ENCODE measurements at places on chromosomes 6 and 20.

- no peak for DNase-seq
Observed at GRCh38 chr6:35183935-35184334, 29.8 kb upstream of the SCUBE3 start.

DNA sequence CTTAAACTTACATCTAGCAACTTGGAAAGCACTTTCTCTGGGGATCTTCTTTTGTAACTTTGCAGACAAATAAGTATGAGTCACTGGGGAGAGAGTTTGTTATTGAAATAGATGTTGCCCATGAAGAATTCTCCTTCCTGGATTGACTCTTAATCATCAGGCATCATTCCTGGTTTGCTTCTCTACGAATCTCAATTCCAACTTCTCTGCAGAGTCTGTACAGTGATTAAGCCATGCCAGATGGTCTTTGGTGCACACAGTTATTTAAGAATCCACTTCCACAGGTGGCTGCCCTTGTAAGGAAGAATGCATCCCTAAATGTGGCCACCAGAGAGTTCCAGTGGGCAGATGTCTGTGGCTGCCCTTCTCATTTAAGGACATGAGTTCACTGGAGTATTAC is 25.7 kb downstream of the MYCT1 start:
- DNase-seq = no peak

GRCh38 chr6:150844371-150844770 is 21.1 kb upstream of the MTHFD1L start:
- no peak for DNase-seq

GRCh38 chr20:47125758-47126591 is 230.5 kb downstream of the ZMYND8 start:
- no peak for DNase-seq

- peak; percentile 41 for DNase-seq
Observed at GRCh38 chr20:11918391-11918845, 725 bp downstream of the BTBD3 start.

DNA sequence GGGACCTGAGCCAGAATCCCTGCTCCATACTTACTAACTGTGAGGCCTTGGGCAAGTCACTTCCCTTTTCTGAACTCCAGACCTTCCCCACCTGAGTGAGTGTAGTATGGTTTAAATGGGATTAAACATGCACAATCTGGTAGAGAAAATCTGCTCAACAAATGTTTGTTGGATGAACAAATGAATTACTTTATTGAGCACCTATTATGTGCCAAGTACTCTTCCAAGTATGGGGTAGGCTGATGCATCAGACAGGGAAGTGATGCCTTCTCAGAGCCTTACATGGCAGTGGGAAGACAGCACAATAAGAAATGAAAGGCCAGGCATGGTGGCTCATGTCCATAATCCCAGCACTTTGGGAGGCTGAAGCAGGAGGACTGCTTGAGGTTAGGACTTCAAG is 15.0 kb upstream of the LBP start:
- DNase-seq = no peak

GRCh38 chr20:21394551-21394950 is 2.8 kb downstream of the NKX2-4 start:
- DNase-seq = no peak

DNA sequence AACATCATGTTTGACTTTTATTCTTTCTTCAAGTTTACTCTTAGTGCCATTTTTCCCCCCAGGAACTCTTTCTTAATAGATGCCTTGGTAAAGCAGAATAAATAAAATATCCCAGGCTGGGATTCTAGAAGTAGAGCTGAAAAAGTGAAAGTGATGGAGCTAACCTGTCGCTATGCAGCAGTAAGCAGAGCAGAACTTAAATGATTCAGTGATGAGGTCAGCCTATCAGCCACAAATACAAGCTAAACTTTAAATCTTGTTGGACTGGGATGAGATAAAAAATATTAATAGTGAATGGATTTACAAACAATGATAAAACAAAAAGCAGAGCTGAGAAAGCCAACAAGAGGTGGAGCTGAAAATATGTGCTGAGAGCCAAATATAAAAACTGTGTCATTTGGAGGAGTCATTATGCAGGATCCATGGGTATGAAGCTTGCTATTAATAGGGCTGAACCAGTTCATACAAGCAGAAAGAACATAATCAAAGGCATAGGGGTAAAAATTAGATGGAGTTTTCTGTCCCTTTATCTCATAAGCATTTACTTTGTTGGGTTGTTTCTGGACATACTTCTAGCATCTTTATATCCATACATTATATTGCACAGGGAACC is 877.8 kb downstream of the EPHA7 start:
- no peak for DNase-seq

DNA sequence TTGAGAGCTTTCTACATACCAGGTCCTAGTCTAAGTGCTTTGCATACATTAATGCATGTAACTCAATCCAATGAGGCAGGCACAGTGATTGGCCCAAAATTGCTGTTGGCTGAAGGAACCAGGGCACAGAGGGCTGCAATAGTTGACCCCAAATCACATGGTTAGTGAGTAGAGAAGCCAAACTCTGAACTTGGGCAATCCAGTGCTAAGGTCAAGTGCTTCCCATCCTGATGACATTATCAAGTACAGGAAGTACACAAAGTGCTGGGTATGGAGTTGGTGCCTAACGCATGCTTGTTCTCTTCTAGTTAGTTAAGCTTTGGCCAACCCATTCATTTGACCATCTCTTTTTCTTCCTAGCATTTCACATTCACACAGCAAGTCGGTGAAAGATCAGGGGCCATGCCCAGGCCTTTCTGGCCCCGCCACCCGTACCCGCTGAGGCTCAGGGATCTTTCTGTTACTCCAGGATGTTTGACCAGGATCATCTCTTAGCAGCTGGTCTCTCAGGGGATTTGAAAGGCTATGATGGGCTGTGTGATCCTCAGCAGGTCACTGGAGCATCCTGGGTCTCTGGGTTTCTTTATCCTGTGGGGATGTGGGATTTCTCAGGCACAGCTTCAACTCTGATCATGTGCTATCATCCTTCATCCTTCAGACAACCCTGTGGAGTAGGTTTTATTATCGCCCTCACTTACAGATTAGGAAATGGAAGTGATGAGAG is 7.0 kb downstream of the KCNB1 start:
- DNase-seq = no peak

DNA sequence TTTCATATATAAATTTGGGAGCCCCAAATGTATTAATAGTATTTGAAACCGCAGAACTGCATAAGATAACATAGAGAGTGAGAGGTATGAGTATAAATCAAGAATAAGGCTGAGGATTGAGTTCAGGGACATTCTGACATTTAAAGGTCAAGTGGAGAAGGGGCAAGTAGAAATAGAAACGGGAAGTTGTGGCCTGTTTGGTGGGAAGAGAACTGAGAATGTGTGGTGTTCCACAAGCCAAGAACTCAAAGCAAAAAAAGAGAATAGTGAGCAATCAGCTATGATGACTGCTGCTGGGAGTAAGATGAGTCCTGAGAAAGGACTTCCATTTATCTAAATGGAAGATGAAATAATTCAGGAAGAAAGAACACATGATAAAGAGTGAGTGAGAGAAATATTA is 418.4 kb downstream of the CD109 start:
- no peak for DNase-seq

DNA sequence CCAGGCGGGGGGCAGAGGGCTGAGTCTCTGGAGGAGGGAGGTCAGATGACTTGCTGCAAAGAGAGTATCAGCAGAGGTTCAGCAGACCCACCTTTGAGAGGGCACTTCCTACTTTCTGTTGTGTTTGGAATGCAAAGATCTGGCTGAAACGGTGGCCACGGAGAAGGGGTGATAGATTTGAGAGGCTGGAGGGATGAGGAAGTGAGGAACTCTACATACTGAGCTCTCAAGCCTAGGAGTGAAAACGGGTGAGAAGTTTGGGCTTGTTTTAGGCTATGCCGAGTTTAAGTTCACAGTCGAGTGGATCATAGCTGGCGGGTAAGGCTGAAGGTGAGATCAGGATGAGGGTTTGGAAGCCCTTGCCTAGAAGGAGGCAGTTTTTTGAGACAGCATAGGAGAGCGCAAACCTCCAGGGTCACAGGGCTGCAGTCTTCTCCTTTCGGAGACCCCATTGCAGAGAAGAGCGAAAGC is 477 bp upstream of the ITPA start:
- no peak for DNase-seq

- DNase-seq = no peak
Observed at GRCh38 chr20:43825051-43825402, 89.6 kb upstream of the TOX2 start.

DNA sequence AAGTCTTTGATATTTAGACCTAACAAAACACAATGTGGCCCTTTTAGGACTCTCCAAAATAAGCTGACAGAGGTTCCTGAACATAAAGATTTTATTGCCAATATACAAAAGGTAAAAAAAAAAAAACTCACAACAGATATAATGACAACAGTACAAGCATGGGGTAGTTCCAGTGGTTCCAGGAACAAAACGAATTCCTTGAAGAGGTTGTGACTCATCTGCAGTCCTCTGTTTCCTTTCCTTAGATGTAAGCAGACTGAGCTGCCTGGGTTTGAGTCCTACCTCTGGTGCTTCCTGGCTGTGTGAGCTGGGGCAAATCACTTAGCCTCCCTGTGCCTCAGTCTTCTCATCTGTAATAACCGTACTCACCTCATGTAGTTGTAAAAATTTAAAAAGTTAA is 13.3 kb upstream of the CTAGE9 start:
- no peak for DNase-seq

DNA sequence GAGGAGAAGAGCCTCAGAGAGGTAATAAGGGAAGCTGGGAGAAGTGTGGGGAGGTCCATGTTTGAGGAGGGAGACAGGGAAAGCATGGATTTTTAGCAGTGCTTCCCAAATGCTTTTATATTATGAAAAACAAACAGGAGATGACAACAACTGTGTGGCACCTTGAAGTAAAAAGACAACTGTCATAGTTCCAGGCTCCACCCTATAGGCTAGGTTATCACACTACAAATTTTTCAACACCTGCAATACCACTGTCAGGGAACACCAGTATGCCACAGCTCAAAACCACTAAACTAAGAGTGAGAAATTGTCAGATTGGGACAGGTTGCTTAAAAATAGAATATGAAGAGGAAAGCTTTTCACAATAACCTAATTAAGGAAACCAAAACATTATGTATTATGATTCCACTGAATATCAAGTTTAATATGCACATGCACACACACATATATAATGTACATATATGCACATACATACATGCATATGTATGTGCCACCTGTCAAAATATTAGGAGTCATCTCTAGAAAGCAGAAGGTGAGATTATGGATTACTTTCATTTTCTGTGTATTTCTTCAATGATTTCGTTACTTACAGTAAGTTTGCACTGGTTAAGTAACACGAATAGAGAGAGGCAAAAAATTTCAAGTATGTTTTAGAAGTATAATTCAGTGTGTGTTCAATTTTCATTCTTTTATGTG is 261.2 kb downstream of the PTPRK start:
- DNase-seq = no peak

- no peak for DNase-seq
Observed at GRCh38 chr20:63355781-63356295, 5.3 kb downstream of the CHRNA4 start.

Measured in NCI-H1105 treated with DMSO at 0.1 percent for 48 hours (cell line).